ENCODE measurements at places on chromosomes 4 and X.

DNA sequence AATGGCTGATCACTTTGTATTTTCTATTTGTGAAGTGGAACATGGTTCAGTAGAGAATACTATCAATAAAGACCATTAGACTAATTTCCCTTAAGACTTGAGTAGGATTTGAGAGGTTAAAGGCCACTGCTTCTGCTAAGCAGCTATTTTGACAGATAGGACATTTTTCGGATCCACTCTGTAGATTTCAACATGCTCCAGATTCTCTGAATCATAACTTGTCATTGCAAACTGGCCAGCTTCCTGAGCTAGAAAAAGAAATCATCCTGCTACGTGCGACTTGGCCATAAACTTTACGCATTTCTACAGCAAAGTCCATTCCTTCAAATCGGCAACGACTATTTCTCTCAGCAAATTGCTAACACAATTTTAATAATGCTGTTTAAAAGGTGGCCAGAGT, 55.2 kb downstream of the MGST2 start:
- DNase-seq = no peak

- no peak for DNase-seq
Measured at GRCh38 chr4:86670298-86670697, 76.2 kb downstream of the PTPN13 start.

DNA sequence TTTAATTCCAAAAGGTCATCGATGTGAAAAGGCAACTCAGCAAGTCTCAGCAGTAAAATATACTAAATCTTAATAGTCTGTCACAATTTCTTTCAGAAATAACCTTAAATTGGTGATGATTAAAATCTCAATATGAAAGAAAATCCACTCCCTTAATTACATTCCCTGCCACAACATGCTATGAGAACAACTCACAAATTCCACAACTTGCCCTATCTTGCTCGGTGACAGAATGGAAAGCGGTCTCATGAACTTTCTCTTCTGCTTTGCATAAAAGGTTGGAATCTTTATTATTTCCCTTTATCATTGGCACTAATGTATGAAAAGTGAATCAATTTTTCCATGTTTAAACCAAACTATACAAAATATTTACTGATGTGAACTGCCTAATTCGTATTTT, 380.8 kb downstream of the TMA16 start:
- DNase-seq = no peak

GRCh38 chrX:118360429-118361125, 14.7 kb downstream of the WDR44 start:
- DNase-seq = peak; percentile 87

- DNase-seq = no peak
Measured at GRCh38 chrX:25755194-25755593, 382.9 kb upstream of the MAGEB18 start.

GRCh38 chr4:127055357-127055756, 577.4 kb upstream of the INTU start:
- peak; percentile 95 for DNase-seq

DNA sequence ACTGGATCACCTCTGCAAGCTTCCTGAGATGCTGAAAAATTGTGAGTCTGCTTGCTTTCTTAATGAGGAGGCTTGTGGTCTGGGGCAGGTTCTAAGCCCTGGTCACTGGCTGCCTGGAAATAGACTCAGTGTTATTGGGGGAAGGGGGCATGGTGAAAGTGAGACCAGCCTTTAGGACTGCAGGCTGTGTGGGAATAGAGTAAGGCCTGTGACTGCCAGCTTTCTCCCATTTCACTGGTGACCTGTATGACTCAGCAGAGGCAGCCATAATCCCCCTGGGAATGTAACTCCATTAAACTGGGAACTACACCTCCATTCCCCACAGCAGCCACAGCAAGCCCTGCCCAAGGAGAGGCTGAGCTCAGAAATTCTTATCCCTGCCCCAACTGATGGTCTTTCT, 55.9 kb upstream of the IL15 start:
- peak; percentile 12 for DNase-seq

- no peak for DNase-seq
Measured at GRCh38 chr4:46975812-46976553, 17.4 kb downstream of the GABRA4 start.

DNA sequence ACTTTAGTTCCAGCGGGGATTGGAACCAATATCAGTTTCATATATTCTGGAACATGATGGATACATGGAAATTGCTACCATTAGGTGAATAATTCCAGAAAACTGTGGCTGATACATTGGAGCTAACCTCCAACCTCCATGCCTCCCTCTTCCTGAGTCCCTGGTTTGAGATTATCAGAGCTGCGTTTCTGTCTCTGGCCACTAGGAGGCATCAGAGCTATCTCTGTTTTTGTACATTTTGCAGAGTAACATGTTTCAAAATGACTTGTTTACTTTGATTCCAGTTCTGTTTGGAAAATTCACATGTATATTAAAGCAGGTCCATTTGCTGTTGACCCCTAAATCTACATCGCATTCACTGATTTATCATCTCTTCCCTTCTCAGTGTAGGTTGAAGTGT, 2.4 kb upstream of the RAB40AL start:
- peak; percentile 6 for DNase-seq

- no peak for DNase-seq
Measured at GRCh38 chr4:62881210-62881609, 1528.0 kb downstream of the TECRL start.

DNA sequence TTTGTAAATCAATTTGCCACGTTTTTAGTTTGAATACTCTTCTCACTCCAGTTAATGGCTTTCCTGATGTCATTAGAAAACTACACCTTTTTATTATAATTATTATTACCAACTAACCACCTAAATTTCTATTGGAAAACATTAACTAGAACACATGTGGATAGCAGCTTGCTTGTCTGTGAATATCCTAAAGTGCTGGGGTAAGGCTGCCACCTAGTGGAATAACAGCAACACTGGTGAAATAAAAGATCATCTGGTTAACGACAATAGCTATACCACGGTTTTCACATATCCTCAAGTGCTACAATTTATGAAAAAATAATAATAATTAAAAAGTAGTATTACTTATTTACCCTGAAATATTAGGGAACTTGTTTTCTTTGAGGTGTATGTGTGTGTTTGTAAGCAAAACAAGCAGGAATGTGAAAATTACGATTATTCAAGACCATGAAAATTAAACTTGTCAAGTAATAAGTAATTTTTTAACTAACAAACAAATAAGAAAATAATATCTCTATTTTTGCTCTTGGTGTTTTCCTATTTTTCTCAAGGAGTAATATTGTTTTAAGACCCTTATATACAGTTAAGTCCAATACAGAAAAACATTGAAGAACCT, 130.1 kb upstream of the TECRL start:
- peak; percentile 59 for DNase-seq

- no peak for DNase-seq
Measured at GRCh38 chr4:27085396-27085795, 224.8 kb downstream of the STIM2 start.

GRCh38 chr4:28106155-28106554, 1245.5 kb downstream of the STIM2 start:
- DNase-seq = no peak

DNA sequence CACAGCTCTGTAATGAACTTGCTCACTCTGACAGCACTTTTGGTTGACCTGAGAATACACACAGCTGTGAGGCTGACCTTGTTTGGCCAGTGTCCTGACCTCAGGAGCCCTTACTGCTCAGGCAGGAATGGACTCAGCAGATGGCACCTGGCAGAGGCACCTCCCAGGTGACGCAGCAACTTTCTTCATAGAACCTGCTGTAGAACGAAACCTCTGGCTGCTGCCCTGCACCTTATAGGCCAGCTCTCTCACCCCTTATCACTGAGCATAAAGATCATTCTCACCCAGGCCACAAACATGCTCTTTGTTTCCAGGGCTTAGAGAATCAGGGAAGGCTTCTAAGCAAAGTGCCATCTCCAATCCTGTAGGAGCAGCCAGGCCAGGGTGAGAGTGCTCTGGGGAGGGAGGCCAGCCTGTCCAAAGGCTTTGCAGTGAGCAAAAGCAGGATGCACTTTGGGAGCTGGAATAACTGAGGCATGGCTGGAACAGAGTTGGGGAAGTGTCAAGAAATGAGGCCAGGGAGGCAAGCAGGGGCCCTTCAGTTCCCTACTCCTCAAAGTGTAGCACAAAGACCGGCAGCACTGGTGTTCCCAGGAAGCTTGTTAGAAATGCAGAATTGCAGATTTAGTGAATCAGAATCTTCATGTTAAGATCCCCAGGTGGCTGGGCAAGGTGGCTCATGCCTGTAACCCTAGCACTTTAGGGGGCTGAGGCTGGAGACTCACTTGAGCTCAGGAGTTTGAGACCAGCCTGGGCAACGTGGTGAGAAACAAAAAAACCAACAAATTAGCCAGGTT, 13.3 kb upstream of the CENPU start:
- peak; percentile 45 for DNase-seq

- DNase-seq = no peak
Measured at GRCh38 chrX:34901761-34902160, 40.8 kb upstream of the FAM47B start.

DNA sequence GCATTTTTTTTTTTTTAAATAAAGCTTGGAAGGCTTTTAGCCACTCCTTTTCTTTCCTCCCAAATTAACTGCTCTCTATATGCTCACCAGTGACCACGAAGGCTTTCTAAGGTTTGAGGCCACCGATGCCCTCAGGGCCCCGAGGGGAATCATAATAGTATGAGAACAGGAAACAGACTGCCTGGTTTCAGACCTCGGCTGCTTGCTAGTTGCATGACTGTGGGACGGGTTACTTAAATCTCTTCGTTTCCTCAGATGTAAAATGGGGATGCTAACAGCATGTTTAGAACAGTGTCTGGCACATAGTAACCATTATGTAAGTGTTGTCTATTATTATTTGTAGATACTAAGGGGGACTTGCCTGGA, 3.6 kb downstream of the LINC00632 start:
- DNase-seq = no peak

GRCh38 chr4:144599621-144600020, 46.3 kb upstream of the HHIP start:
- DNase-seq = peak; percentile 20

GRCh38 chr4:16573206-16573605, 325.2 kb downstream of the LDB2 start:
- DNase-seq = peak; percentile 43

GRCh38 chrX:46381630-46382029, 163.6 kb downstream of the ZNF674 start:
- DNase-seq = no peak

GRCh38 chr4:158811704-158812103, 42.9 kb downstream of the FNIP2 start:
- DNase-seq = peak; percentile 81

GRCh38 chr4:79977131-79977840, 95.7 kb downstream of the ANTXR2 start:
- DNase-seq = no peak

DNA sequence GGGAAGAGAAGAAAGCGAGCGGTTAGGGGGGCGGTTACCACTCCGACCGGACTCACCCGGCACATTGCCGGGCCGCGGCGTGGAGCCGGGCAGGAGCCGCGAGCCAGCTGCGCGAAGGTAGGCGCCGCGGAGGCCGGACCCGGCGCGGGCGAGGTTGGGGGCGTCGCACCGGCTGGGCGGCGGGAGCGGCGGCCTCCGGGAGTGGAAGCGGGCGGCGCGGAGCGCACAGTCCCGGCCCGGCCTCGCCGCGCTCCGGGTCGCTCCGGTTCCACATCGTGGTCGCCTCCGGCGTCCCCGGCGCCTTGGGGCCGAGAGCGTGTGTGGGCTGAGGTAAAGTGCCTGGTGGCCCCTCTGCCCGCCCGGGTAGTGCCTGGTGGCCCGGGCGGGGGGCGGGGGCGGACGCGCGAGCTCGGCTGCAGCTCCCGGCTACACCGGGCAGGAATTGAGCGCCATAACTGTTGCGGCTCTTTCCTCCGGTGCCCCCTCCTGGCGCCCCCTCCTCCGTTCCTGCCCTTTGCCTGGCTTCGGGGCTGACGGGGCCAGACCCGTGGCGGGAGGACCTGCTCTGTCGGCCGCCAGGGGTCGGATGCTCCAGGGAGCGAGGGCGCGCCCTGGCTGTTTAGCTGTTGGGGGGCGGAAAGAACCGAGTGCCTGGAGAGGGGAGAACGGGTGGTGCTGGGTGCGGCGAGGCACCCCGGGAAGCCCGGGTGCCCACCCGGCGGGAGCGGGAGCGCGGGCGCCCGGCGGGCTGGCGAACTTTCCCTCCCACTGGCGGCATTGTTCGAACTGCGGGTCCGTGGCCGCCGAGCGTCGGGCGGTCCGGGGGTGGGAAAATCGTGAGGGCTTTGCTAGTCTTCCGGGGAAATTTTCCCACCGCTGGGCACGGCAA, 626 bp downstream of the JADE3 start:
- DNase-seq = no peak

DNA sequence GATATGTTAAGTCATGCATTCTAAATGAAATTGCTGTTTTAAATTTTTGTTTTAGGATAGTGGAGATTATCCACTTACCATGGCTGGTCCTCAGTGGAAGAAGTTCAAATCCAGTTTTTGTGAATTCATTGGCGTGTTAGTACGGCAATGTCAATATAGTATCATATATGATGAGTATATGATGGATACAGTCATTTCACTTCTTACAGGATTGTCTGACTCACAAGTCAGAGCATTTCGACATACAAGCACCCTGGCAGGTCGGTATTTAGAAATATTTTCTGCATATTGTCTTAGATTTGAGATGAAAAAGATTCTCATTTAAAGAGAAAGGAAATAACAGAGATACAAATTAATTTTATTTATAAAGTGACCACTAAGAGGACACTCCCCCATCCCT, 83.6 kb downstream of the STAG2 start:
- DNase-seq = no peak

GRCh38 chrX:1493412-1493811, 40.7 kb upstream of the ASMTL start:
- DNase-seq = no peak

GRCh38 chr4:73252001-73252400, 6.6 kb downstream of the ANKRD17 start:
- no peak for DNase-seq

DNA sequence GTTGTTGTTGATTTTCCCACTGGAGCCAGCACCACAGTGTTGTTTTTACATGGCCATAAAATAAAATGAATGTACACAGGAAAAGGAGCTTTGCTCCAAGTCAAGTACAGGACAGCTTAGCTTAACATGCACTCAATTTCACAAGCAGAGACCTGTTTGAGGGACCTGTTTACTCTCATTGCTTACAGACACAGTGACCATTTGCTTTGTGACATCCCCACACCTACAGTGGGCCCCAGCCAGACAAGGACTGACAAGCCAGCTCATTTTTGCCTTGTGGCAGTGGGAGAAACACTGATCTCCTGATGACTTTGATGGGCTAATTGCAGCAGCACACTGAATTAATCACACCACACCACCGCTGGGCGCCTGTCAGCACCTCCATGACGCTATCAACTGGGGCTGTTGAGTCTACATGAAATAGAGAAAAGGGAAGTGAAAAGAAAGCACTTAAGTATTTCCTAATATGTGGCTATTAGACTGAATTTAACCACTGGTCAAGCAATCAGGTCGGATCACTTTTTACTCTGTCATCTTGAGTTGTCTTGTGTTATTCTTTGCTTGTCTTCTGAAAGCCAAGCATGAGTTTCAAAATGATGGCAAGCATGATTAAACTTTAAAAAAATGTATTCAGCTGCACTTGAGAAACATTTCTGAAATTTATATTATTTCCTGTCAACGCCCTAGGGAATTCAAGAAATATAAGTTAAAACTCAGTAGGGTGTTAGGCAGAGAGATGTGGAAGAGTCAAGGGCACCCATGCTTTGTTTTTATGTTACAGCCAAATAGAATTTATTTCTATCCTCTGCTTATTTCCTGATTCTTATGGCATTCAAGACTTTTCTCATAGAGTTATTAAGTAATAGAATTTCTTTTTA, 557.7 kb downstream of the RAB28 start:
- DNase-seq = no peak

- no peak for DNase-seq
Measured at GRCh38 chr4:108777388-108777787, 14.5 kb upstream of the ETNPPL start.

Data from renal cortical epithelial cell (primary cell).